ENCODE measurements at places on chromosomes 7 and 10.

DNA sequence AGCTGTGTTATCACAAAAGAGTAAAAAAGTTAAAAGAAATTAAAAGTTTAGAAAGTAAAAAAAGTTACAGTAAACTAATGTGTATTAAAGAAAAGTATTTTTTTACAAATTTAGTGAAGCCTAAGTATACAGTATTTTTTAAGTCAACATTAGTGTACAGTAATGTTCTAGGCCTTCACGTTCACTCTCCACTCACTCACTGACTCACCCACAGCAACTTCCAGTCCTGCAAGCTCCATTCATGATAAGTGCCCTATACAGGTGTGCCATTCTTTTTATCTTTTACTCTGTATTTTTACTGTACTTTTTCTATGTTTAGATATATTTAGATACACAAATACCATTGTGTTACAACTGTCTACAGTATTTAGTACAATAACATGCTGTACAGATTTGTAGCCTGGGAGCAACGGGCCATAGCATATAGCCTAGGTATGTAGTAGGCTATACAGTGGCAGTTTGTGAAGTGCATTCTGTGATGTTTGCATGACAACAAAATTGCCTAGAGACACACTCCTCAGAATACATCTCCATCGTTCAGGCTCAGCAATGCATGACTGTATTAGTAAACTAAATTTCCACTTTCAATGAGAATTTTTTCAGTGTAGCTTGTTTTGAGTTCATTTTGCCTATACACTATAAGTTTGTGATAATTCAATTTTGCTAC lies 539.9 kb upstream of the C7orf33 start:
- DNase-seq, result no peak

- DNase-seq, result peak; percentile 8
These were observed 32.4 kb upstream of the VKORC1L1 start for GRCh38 chr7:65840446-65840845.

DNA sequence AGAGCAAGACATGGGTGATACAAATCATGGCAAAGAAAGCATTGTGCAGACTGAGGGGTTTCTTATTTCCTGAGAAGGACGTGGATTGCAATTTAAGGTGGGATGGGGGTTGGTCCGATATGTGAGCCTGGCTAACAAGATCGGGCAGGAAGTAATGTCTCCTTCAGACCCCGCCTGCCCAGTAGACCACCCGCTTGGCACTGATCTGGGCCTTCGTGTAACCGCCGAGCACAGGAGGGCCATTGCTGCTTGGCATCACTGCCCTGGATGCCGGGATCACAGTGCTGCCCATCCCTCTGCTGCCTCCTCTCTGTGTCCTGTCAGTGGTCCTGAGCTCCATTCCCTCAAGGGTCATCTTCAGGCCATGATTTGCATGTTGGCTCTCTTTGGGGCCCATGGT lies 214.6 kb upstream of the ZNF32 start:
- DNase-seq, result no peak

DNA sequence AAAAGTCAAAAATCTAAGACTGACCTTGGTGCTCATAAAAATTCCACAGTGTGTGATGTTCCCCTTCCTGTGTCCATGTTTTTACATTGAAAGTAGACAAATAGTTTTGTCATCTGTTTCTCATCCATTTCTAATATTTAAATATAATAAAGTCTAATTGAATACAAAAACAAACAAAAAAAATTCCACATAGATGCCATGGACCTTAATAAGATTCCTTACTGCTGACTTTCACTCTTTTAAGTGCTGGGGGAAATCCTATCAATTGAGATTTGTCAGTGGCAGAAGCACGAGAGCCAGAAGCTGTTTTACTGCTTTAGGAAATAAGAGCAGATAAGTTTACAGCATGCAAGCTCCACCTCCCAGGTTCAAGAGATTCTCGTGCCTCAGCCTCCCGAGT lies 310.0 kb downstream of the ABCA13 start:
- no peak for DNase-seq

- DNase-seq, result no peak
These were observed 38.6 kb downstream of the NRP1 start for GRCh38 chr10:33295851-33296250.

DNA sequence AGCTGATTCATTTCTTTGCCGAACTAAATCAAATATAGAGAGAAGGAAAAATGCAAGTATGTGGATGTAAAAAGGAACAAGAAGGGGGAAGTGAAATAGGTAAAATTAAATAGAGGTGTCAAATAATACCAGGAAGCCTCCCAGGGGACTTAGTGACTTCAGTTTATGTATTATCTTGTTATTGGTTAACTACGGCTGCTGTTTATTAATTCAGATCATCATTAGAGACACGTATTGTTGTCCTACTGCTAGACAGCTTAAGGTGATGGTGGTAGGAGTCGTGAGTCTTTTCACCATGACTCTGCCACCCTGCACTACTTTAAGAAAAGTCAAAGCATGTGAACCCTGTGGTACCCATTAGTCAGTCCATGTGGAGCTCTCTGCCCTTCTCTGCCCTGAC lies 289.1 kb downstream of the PRKG1 start:
- no peak for DNase-seq

DNA sequence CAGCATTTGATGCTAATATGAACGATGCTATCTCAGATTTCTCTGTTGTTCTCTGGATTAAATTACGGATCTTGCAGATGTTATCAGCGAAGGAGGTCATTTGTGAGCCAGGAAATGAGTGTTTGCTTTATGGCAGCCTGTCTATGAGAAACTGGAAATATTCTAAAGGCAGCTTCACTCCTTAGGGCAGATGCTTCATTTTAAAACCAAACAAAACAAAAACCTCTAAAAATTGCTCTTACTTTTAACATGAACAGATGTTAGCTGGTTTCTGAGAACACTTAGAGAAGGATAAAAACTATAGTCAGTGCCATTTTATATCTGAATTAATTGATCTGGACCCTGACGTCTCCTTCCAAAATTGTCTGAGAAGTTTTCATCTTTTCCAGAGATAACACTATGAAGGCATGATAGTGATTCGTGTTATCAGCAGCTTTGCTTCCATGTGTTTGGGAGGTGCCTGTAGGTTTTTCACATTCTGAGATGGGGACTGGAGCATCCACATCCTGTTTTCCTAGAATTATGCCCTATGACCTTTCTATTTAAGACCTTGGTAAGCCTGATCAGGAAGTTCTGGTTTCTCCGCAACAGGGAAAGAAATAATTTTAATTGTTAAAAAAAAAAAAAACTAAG lies 53.1 kb downstream of the CPED1 start:
- no peak for DNase-seq

GRCh38 chr7:117764031-117764430 lies 109.2 kb downstream of the CTTNBP2 start:
- no peak for DNase-seq

DNA sequence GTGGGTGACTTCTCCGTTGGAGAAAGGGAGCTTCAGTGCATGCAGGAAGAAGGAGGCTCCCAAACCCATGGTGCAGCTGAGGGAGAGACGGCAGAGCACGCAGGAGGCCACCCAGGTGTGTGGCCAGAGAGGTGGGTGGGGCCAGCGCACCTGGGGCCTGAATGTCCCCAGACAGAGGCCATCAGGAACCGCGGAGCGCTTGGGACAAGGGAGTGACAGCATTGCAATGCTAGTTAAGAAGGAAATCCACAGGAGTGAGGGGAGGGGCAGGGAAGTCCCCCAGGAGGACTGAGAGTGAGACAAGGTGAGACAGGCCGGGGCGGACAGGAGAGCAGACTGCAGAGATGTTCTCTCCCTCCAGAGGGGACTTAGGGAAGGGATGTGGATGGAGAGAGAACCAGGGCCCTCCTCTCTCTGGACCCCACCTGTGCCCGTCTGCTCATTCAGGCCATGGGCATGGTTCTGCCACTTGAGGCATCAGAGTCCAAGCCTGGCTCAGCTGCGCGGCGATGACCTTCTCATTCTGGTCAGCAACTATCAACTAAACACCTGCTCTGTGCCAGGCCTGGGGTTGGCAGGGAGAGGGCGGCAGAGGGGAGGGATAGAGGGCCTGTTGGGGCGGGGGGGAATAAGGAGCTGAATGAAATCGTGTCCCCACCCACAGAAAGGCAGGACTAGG lies 69.4 kb upstream of the COL13A1 start:
- peak; percentile 52 for DNase-seq

- no peak for DNase-seq
These were observed 8.8 kb downstream of the RCC1L start for GRCh38 chr7:75064801-75065200.

DNA sequence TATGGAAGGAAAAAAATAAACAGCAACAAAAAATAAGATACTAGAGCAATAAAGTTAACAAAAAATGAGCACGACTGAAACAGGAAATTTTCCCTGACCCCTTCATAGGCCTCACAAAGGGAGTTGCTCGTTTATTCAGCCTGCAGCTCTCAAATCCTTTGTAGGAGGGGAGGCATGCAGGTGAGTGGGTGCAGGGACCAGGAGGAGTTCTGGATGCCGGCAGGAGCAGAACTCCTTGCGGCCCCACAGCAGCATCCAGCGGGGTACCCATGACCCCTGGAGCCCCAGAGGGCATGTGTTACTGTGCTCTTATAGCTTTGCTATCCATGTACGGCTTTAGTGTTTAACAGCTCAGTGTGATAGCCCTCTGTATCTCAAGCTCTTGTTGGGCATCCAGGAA lies 5.8 kb downstream of the TAS2R39 start:
- DNase-seq, result no peak

- no peak for DNase-seq
These were observed 27.1 kb downstream of the COPG2 start for GRCh38 chr7:130641497-130641896.

GRCh38 chr10:112359606-112360307 lies 14.2 kb upstream of the ACSL5 start:
- no peak for DNase-seq

- no peak for DNase-seq
These were observed 673.7 kb downstream of the SUGCT start for GRCh38 chr7:40808378-40808942.

DNA sequence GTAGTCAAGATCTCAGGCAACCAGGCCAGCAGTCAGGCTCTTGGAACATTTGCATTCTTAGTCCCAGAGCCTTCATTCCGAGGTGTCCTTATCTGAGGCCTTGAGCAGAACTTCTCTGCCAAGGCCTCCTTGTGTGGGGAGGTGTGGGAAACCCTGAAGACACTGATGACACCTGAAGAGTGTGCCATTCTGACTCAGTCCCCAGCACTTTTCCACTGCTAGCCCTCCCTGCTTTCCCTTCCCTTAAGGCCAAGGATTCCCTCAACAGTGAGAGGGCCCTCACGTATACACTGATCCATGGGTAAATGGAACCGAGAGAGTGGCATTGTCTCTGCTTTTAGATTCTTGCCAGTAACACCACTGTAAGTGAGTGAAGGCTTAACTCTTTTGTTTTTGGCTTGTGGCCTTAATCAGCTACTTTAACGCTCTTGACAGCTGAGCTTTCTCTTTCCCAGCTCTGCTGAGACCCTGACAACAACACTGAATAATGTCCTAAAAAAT lies 30.3 kb downstream of the TRDMT1 start:
- DNase-seq, result no peak

All from G401 (cell line).